Activated effector memory CD4-positive, alpha-beta T cell treated with anti-CD3 and anti-CD28 coated beads, Interleukin-2, amount 50 U/mL, for 16 hours (primary cell): ENCODE measurements at places on chromosomes 16 and 17.

DNA sequence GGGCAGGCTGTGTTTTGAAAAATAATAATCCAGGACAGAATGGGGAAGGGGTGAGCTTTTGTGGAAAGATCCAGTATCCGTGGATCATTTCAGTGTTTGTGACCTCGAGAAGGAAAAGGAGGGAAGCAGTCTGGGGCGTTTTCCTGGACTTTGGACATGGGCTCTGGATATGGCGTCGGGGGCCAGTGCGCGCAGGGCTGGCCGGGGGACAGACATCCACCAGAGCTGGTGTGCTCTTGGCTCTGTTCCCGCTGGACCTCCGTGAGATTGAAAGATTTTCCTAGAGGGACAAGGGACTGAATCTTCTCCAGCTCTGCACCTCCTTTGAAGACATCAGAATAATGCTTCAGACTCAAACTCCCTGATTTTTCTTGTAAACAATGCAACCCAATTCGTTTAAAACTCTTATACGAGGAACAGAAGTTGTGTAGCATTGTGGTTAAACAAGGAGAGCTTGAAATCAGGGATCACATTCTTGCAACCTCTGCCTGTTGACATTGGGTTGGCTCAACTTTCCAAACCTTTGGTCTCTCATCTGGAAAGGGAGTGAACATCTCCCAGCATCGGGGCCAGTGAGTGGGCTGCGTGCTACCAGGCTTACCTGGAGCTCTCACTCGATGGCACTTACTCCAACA is 75.9 kb downstream of the C16orf95 start:
- DNase-seq, result peak; percentile 24

DNA sequence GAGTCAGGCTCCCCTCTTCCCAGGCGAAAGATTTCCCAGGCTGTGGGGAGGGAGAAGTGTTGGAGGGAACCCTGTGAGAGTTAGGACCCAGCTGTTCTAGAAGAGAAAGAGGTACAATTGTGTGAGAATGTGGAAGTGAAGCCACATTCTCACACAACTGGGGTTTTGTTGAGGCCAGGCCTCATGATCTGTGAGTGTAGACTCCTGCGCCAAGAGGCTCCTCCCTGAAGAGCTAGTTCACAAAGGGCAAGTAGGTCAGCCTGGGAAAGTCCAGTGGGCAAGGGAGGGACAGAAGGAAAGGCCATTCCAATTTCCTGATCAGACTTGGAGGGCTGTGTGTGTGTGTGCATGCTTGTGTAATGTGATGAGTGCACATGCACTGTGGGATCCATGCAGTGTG is 15.2 kb downstream of the CD300LF start:
- DNase-seq, result no peak

DNA sequence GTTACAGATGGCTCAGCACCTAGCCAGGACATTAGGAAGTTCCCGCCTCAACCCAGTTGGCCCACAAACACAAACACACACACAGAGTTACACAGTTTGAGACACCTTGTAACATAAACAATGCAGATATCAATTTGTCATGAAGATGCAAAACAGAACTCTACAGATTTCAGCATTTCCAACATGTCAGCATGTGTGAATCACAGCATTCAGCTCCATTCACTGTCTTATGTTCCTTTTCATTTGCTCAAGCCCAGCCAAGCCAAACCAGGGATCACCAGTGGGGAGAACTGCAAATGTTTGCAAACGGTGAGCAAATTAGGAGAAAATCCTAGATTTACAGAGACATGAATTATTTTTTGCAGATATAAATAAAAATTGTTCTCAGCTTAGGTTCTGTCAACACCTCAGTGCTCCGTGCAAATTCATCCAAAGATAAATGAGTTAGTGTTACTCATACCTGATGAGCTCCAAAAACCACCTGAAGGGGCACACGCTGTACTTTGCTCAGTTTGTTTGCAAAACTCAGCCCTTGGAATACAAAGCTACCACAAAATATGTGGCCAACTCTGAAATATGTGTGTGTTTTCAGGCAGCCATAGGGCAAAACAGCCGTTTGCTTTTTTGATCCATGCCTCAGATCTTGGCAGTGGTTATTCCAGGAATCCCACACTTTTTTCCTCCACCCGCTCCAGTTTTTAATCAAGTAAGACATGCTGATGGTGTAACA is 16.3 kb upstream of the COX10 start:
- DNase-seq, result no peak

DNA sequence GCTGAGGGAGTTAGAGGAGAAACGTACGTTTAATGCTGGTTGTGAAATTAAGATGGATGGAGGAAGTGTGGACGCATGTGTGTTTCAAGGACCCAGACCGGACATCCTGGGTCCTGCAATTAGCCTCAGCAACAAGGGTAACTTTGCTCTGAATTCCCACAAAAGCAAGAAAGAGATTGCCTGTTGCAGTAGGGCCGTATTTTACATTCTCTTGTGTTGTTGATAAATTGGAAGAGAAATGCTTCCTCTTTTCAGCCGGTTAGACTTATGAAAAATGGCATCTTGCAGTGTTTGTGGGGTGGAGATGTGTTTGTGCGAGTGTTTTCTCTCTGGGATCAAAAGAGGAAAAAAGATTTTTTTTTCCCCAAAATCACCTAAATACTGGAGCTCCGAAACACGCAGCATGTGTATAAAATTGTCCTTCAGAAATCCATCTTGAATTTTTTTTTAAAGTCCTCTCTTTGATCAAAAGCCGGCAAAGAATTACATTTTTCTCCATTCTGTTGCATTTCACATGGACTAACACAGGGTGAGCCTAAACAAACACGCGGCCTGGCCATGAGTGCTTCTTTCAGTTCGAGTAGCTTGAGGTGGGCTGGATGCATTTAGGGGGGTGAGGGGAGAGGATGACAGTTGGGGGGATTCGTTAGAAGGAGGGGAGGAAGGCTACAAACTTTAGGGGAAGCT is 251.6 kb downstream of the C16orf95 start:
- no peak for DNase-seq

- DNase-seq, result peak; percentile 84
Observed at GRCh38 chr17:78484271-78485246, 92.6 kb downstream of the DNAH17 start.

DNA sequence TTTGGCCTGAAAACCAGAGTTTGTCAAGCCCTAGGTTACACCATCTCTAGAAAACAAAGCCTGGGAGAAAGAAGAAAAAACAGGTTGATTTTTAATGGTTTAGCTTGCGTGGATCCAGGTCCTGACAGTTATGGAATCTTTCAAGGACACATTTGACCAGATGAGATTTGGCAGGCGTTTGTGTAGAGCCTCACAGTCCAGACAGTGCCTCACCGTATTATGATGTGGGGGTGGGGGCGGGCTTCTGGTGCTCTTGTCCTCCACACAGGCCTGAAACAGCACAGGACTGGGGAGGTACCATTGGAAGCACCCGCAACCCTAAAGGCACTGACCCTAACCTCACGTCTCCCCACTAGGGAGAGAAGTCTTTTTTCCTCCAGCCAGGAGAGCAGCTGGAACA is 19.6 kb downstream of the MVP start:
- no peak for DNase-seq

DNA sequence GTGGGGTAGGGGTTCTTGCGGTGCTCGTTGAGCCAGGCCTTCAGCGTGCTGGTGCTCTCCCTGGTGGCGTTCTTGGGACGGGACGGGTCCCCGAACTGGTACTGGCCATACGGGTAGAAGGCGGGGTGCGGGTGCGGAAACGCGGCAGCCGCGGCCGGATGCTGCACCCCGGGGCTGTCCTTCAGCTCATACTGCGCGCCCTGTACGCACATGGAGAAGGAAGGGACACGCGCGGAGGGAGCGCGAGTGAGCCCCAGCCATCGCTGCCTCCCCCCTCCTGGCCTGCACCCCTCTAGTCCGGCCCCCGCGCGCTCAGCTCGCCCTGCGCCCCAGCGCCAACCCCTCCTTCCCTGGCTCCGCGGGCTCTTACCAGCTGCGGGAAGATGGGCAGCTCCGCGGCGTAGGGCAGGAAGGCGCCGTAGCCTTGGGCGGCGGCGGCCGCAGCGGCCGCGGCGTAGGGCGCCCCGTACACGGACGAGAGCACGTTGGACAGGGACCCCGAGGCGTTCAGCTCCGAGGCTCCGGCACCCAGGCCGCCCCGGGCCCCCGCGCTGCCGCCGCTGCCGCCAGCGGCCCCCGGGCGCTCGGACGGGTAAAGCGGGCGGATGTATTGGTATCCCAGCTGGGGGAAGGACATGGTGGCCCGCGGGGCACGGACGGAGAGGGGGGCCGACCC is 1.0 kb downstream of the IRX3 start:
- peak; percentile 50 for DNase-seq

DNA sequence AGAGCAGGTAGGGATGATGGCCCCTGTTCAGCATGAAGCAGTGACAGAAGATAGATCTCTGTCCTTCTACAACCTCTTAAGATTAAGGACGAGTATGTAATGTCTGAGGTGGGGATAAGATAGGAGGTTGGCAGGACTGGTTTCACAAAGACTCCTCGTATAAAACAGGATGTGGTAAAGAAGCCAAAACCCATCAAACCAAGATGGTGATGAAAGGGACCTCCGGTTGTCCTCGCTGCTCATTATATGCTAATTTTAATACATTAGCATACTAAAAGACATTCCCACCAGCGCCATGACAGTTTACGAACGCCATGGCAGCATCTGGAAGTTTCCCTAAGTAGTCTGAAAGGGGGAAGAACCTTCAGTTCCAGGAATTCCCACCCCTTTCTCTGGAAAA is 27.3 kb downstream of the MIS12 start:
- DNase-seq, result no peak

DNA sequence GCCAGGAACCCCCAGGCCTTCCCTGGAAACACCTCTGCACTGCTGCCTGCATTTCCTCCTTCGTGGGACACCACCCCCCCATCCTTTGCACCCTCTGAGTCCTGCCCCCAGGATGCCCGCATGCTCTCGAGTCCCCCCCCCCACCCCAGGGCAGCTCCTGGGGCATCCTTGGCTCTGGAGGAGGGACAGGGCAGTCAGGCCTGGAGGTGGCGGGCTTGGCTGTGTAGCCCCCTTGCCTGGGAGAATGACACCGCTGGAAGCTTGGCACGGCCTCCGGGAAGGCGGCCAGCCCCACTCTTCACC is 98.9 kb upstream of the GSE1 start:
- no peak for DNase-seq

- peak; percentile 65 for DNase-seq
Observed at GRCh38 chr17:56594320-56595107, 1.0 kb downstream of the NOG start.

GRCh38 chr17:49050611-49051010 is 53.4 kb downstream of the IGF2BP1 start:
- no peak for DNase-seq

DNA sequence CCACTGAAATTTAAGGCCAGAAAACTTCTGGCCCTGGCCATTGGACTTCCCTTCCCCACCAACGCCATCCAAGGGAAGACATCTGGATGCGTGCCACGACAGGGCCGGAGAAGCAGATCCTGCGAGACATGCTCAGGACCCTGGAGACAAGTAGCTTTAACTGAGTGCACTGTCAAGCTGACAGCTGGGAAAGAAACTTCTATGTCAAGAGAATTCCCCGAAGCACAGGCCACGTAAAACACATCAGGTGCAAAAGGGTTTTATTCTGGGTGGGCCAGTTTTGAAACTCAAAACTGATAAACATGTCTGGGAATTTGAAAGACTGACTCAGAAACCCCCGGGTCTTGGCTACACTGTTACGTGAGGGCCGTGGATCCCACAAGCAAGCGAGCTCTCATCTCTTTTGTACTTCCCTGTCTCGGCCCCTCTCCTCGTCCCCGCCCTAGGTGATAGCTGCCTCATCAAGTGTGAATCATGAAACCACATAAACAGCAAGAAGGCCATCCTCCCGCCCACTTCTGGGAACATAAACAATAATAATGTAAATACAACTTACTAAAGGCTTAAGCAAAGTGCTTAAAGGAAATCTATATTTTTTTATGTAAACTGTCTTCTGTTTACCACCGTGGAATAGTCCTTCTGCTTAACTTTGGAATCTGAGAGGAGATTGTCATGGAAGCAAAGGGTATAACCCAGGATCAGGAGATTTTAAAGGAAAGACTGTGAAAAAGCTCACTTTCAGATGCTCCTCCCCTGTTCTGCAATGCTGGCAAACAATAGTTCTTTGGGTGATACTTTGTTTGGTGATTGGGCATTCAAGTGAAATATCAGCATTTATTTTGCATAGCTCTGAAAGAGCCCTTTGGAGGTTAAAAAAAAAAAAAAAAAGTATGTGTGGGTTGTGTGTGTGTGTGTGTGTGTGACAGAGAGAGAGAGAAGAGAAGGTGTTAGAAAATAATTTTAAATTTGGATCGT is 406.0 kb upstream of the MAF start:
- DNase-seq, result no peak

DNA sequence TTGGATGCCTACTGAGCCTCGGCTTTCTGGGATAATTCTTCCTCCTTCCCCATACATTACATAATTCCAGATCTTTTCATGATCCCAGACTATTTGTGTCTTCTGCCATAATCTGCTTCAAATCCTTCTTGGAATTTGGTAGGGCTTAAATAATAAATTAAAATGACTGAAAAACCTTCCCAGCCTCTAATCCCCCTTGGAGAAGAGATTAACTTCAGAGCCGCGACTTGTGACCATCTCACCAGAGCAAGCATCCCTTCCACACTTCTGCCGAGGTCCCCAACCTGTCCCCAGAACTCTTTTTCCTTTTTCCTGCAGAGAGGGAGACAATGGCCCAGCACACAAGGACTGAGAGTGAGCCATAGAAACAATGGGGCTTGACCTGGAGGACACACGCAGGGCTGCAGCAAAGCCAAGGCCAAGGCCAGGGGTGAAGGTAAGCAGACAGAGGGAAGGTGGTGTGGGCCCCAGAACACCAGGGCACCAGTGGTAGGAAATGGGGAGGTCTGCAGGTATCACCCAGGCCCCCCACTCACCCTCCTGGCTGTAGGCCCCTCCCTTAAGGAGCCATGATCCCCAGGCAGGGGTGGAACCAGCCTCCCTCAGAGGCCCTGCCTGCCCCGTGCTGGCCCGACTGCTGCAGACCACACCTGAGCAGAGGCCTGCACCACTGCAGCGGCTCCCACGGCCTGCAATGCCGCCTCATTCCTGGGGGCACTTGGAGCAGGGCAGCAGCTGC is 9.6 kb upstream of the BCAR1 start:
- no peak for DNase-seq

DNA sequence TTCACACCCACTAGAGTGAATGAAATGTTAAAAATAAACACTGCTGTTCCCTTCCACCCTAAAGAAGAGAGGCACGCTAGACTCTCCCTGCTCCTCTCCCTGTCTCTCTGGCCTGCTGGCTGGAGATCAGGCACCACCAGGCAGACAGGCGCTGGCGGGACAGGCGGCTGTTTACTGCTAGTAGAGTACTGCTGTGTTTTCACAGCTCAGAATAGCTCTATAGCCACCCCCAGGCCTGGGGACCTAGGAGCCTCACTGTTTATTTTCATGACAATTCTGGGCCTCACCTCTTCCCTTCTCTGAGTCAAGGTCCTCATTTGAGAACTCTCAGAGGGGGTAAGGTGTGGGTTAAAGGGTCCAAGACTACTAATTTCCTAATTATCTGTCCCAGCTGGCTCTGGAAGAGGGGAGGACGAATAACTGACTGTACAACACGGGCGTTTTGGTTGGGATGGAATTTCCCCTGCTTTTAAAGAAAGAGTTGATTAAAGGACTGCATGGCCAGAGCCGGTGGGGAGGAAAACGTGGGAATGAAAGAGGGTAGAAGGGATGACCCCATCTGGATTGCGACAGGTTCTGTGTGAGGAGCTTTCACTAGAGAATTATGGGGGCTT is 9.0 kb upstream of the G6PC1 start:
- DNase-seq, result no peak

- no peak for DNase-seq
Observed at GRCh38 chr16:51151435-51151960, 428 bp upstream of the SALL1 start.

- no peak for DNase-seq
Observed at GRCh38 chr17:45382226-45382625, 50.4 kb downstream of the ARHGAP27 start.
